ENCODE measurements at places on chromosomes 7 and 10. TPM values are rescaled to one million over a fixed set of nuclear protein-coding genes. Genes with fewer than 3 reads are reported as not detected.

CHST3 gene
- 12.7 TPM for total RNA-seq

PHTF2 gene
- total RNA-seq, result 24.6 TPM

CFAP46 gene
- total RNA-seq, result 1.5 TPM

FRMD4A gene
- total RNA-seq, result 83.8 TPM

IDI2 gene
- not detected for total RNA-seq

EBLN1 gene
- not detected for total RNA-seq

ADAP1 gene
- total RNA-seq, result 0.65 TPM

LEP gene
- total RNA-seq, result not detected

PCLO gene
- 3.8 TPM for total RNA-seq

DKK1 gene
- total RNA-seq, result 81.9 TPM

NKX1-2 gene
- not detected for total RNA-seq

CNPY1 gene
- not detected for total RNA-seq

TMEM213 gene
- total RNA-seq, result not detected

BBIP1 gene
- total RNA-seq, result 21.2 TPM

SFRP4 gene
- not detected for total RNA-seq

WNT16 gene
- not detected for total RNA-seq

CLCN1 gene
- total RNA-seq, result not detected

FAM24B gene
- total RNA-seq, result 5.6 TPM

BTBD16 gene
- total RNA-seq, result not detected

ZMYND11 gene
- total RNA-seq, result 56.7 TPM

BMPER gene
- 0.65 TPM for total RNA-seq

WNT8B gene
- not detected for total RNA-seq

AGAP6 gene
- total RNA-seq, result 4.7 TPM

PRLHR gene
- not detected for total RNA-seq

TAS2R5 gene
- 1.5 TPM for total RNA-seq

ERVW-1 gene
- not detected for total RNA-seq

HUS1 gene
- total RNA-seq, result 20.9 TPM

PPP1R3C gene
- 0.65 TPM for total RNA-seq

HABP2 gene
- not detected for total RNA-seq

ANKRD1 gene
- 528 TPM for total RNA-seq

PNLIP gene
- not detected for total RNA-seq
